ENCODE measurements at places on chromosomes 5 and 9.

GRCh38 chr5:37495668-37496347 lies 116.7 kb downstream of the WDR70 start:
- no peak for DNase-seq

DNA sequence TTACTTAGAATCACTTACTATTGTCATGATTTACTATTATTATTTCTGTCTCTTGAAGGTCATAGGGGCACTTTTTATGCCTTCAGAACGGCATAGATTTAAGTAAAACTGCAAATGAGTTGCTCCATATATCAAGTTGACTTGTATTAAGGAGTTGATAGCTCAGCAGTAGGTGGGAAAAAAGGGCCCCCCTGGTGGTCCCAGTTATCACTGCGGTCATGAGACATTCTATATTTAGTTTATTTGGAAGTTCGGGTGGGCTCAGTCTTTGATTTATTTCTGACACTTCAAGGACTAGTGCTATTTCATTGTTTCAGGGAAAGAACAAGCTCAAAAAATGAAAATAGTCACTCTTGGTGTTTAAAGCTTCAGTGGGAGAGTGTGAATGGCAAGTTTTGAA lies 159.3 kb downstream of the SLC24A2 start:
- DNase-seq: no peak

DNA sequence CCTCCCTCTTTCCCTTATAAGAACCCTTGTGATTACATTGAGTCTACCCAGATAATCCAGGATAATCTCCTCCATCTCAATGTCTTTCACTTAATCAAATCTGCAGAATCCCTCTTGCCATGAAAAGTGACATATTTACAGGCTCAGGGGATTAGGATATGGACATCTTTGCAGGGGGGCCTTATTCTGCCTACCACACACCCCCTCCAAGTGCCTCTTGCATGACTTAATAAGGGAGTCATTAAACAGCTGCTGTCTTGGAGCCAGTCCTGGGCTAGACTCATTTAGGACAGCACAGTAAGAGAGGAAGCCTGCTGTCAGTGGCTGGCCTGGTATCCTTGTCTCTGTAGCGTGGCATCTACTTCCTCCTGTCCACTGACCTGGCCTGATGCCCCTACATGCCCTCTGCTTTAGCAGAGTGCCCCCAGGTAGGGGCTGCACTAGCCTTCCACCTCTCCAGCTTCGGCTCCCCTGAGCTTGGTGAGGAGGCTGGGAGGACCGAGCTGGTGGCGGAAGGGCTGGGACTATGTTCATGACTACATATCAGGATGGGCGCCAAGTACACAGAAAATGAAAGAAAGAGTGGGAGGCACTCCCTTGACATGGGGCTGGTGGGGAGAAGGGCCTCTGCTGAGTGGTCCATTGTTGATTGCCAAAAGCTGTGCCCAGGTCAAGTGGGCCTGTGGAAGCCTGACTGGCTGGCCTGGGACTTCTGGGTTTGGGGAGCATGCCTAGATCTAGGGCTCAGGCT lies 17.2 kb downstream of the ENHO start:
- no peak for DNase-seq

- DNase-seq: no peak
Observed at GRCh38 chr9:37859043-37859442, 44.9 kb downstream of the SLC25A51 start.

DNA sequence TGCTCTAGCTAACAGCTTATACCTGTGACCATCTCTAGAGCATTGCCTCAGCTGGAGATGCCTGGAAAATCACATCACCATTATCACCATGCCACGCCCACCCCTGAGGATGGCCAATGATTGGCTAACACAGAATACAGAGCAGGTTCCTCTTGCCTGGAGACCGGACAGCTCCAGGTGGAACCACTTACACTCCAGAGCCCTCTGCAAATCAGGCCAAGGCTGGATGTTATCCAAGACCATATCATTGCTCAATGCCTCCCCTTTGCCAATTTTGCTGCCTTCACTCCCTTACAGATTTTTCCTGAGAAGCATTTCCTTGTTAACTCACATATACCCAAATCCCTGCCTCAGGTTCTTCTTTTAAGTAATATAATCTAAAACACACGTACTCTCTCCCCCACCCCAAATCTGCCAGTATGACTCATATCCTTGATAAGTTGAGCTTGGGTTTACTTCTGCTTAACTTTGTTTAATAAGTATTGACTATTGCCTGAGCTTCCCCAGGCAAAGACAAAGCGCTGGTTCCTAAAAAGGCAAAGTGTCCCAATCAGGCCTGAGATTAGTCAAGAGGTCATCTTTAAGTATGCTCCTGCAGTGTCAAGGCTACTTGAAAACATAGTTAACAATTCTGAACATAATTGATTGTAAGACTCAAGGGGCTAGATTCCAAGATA lies 309.6 kb downstream of the EPB41L4A start:
- DNase-seq: peak; percentile 67

GRCh38 chr9:132156262-132156661 lies 5.6 kb upstream of the NTNG2 start:
- DNase-seq: no peak

- no peak for DNase-seq
Observed at GRCh38 chr5:103364074-103364473, 105.5 kb downstream of the MACIR start.

DNA sequence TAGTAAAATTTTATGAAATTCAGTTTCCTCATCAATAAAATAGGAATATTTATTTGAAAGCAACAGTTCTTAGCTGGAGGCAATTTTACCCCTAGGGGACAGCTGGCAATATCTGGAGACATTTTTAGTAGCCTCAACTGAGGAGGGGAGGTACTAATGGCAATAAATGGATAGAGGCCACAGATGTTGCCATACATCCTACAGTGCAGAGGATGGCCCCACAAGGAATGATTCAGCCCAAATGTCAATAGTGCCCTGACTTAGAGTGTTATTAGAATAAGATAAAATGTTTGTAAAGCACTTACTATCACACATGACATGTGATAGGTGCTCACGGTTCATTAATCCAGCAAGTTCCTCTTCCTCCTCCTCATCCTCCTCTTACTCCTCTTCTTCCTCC lies 293.6 kb downstream of the KCTD16 start:
- DNase-seq: no peak

- no peak for DNase-seq
Observed at GRCh38 chr5:143165049-143165880, 238.2 kb downstream of the NR3C1 start.

DNA sequence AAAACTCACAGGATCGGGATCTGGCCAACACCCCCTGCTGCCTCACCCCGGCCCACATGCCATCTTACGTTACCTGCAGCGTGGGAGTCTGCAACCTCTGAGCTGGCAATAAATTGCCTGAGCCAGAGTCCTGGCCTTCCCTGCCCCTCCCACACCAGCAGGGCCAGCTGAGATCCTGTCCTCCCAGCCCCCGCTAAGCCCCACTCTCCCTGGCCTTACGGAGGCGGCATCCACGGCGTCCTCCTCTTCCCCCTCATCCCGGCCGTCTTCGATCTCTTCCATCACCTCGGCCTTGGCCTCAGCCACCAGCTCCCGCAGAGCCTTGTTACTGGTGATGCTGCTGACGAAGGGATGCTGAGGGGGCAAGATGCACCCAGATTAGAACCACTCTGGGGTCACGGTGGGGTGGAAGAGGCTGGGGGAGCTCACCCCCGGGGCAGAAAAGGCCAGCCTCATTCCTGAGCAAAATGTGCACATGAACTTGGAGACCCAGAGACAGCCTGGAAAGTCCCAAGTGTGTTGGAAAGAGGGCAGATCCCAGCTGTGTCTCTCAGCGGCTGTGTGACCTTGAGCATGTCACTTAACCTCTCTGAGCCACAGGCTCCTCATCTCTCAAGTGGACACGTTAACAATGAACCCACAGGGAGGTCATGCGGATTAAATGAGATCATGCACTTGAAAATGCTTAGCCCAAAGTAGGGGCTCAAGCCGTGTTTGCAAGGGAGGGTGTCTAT lies 89.9 kb upstream of the FBXW11 start:
- no peak for DNase-seq

- no peak for DNase-seq
Observed at GRCh38 chr5:82332886-82333615, 54.9 kb upstream of the RPS23 start.

DNA sequence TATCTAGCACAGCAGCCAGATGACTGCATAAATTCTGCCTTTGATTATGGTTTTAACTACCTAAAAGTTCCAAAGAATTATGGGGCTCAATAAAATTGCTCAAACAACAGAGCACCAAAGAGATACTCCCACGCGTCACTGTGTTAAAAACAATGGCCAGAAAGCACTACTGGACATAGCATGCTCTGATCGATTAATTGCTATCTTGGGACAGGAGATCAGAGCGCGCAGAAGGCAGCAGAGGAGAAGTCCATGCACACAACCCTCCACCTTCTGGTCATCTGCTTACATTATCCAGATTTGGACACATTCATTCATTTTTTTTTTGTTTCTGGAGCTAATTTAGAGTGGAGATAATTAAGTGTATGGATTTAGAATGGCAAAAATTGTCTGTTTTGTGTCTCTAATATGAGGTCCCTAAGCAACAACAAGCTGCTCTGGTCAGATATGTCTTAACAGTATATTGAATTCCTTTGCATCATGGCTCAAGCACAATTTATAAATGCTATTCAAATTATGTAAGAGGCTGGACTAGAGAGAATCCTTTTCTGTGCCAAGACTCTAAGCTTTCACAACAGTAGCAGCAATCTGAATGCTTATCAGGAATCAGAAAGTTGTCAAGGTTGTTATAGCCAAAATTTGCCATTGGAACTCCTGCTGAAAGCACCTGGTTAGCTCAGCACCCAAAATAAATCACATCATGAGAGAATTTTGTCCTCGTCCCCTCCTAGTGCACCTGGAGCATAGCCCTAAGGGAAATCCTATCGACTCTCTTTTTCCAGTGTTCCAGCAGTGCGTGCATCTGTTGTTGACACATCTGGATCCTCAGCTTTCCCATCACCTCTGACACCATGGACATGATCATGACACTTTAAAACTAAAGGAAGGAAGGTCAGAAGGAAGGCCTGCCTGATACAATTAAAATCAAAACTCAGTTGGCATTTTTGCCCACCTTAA lies 98.6 kb upstream of the HMHB1 start:
- no peak for DNase-seq

DNA sequence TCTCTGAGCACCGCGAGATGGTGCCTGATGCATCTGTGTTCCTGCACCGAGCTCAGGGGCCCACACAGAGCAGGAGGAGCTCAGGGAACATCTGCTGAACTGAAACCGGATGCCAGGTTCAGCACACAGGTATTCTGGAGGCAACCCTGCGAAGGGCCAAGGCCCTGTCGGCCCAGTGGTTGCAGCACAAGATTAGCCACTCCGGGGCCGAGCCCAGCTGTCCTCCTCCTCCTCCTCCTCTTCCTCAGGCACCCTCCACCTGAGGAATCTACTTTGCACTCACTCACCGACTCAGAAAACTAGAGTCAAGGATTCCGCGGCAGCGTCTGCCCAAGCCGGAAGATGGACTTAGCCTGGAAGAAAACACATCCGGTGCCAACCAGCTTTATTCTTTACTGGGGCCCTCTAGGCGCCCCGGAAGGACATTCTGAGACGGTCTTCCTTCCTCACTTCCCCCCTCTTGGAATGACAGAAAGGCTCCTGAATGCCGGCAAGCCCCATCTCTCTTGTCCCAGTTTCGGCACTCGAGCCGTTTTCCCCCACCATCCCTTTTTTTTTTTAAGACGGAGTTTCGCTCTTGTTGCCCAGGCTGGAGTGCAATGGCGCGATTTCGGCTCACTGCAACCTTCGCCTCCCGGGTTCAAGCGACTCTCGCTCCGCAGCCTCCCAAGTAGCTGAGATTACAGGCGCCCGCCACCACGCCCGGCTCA lies at the start of gene ZBTB6:
TSS of gene ZBTB6 (minus strand) at position 360 of the 710 bp plus-strand sequence. CDS start 1,251 bp downstream, outside the sequence.
- DNase-seq: peak; percentile 75

- no peak for DNase-seq
Observed at GRCh38 chr5:78747055-78747454, 98.5 kb upstream of the LHFPL2 start.

DNA sequence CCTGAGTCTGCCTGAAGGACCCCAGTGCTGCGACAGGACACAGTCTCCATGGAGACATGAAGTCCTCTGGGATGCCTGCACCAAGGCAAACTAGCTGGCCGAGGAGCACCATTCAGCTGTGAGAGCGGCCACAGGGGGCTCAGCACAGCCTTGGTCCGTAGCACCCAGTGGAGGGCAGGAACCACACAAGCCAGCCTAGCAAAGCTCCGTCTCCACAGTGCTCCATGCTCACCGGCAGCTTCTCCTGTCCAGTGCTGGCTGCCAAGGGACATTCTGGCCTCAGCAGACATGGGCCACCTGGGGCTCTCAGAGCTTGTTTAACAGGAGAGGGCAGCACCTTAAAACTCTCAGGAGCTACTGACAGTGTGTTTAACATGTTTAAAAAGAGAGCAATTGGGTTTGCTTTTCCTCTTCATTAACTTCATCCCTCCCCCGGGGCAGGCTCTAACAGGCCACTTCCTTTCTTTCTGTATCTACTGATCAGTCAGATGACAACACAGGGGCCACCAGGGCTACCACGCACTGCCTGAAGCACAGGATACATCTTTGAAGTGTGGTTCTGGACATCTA lies 57.0 kb downstream of the SECISBP2 start:
- DNase-seq: no peak

- DNase-seq: no peak
Observed at GRCh38 chr9:84285381-84285780, 55.2 kb downstream of the SLC28A3 start.

DNA sequence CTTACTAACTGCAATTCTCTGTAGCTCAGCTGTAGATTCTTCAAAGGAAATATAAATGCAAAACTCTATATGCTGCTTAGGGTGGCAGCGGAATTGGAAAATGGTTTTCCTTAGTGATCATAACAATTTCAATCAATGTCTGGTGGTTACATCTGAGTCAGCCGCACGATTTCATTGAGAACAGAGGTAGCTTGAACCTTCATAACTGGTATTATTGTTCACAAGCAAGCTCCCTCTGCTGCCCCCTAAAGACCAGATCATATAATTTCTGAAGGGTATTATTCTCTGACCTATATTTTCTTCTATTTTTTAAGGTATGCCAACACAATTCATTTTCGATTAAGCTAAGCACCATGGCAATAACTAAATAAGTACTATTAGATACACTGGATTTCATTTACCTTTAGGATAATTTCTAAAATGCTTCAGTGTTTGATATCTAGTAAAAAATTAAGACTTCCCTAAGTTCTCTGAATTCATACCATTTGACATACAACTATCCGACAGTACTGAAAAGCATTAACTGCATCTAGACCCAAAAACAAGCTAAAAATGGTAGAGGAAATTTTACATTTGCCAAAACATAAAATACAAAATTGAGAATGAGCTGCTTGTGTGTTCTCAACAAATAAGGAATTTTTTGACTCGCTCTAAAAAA lies 181.1 kb upstream of the SPEF2 start:
- DNase-seq: no peak

DNA sequence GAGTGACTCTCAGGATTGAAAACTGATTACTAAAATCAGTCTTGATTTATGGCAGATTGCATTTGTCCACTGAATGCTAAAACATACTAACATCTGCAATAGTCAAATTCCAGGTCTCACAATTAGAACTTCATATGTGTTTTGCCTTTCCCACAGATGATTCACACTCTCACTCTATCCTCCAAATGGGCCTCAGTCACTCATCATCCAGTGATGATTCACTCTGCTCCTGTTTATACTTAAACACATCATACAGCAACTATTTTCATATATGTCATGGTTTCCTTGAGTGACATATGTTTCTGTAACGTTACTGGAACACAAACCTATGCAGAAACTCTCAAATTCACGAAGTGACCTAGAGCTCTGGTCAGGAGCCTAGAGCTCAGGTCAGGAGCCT lies 512.9 kb downstream of the HINT1 start:
- DNase-seq: no peak

- no peak for DNase-seq
Observed at GRCh38 chr5:57552033-57552432, 69.4 kb upstream of the ACTBL2 start.

GRCh38 chr5:113325054-113325453 lies 109.7 kb downstream of the TSSK1B start:
- DNase-seq: no peak

- DNase-seq: no peak
Observed at GRCh38 chr5:63230754-63231153, 652.1 kb downstream of the LRRC70 start.

Measured in LNCaP clone FGC (cell line).